ENCODE measurements at places on chromosomes 2 and 18.

- no peak for DNase-seq
Observed at GRCh38 chr2:201204655-201205514, 21.9 kb downstream of the CASP10 start.

DNA sequence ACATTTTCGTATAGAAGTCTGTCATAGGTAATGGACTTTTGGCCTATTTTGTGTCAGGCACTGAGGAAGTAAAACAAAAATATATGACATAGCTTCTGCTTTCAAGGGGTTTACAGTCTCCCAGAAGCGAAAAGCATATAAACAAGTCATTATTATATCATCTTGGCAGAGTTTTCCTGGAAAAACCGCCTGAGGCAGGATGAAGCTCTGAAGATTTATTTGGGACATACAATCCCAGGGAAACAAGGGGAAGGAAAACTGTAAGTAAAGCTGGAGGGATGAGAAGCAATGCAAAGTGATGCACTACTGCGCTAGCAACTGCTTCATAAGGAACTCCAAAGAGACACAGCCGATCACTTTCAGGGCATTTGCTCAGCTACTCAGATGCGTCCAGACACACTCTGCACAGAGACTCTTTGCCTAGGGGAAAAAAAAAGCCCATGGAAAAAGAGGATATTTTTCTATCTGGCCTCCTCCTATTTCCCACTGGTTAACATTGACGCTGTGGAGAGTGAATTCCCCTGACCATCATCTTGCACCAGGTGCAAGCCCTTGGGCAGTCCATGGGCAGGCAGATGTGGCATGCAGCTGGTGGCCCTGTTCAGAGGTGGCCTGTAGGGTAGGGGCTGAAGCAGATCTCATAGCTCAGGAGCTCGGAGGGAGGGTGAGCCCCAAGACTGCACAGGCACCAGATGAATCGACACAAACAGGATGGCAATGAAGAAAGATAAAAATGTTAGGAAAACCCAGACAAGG lies 158.1 kb downstream of the METTL4 start:
- no peak for DNase-seq

- DNase-seq: no peak
Observed at GRCh38 chr2:85666435-85667316, 1.3 kb downstream of the SFTPB start.

DNA sequence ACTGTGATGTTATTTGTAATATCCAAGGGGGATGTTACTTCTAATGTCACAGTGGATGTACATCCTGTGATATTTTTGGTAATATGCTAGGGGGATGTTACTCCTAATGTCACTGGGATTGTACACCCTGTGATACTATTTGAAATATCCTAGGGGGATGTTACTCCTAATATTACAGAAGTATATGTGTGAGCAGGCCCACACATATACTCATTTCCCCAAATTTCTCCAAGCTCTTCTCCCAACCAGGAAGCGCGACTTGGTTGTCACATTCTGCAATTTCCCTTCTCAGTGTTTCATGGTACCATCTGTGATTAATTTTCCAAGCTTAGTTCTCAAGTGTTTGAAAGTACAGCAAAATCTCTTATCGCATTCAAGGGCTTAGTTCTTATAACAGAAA lies 29.5 kb upstream of the CHN1 start:
- peak; percentile 19 for DNase-seq

DNA sequence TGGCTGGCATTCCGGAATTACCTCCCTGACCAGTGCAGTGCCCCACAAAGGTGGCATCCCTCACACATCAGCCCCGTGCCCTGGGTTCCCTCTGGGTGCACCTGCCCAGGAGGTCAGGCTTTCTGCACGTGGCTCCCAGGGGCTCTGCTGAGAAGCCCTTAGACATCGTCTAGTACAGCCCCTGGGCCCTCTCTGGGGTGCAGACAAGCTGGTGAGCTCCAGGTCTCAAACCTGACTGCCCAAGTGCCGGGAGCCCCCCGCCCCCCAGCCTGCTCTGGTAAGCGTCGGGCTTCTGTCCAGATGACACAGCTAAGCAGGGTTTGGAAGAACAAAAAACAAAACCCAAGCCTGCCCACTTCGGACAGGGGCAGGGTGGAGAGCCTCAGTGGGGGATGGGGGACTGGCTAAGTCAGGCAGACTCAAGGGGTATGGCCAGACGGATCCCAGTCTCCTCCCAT lies 20.2 kb downstream of the TWIST2 start:
- DNase-seq: peak; percentile 91

GRCh38 chr2:162487816-162488215 lies 143.9 kb downstream of the GCA start:
- no peak for DNase-seq

DNA sequence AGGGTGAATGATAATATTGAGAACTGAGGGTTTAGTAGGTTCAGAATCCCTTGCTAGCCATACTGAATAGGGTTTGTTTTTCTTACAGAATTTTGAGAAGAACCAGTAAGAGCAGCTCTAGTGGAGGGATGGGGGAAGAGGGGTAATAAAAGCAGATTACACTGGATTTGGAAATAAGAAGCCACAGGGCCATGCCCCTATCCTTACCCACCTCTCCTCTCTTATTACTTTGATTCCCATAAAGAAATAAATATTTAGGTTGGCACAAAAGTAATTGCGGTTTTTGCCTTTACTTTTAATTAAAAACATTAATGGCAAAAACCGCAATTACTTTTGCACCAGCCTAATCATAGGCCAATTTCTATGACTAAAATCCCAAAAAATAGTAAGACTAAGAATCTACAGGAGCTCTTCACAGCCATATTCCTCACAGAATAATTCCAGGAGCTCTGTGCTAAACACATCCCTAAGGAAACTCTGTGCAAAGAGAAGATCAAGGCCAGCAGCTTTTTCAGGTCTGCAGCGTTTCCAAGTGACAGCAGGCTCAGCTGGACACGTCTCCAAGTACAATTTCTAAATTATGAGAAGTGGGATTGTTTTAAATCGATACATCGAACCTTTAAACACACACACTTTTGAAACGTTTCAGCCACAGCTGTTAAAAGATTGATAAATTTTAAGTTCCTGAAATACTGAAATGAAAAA lies 58.4 kb upstream of the RTN4 start:
- no peak for DNase-seq

All from foreskin fibroblast (primary cell).